ENCODE measurements at places on chromosomes 5 and 9.

GRCh38 chr9:12739014-12739652 is 35.7 kb upstream of the LURAP1L start:
- DNase-seq = no peak
- H3K27me3 ChIP-seq = no peaks in the 10 kb centered on the region
- H3K4me3 ChIP-seq = no peak overlapping the region

- no peaks in the 10 kb centered on the region for H3K4me1 ChIP-seq
- no peaks in the 10 kb centered on the region for H3K27me3 ChIP-seq
- no peaks in the 10 kb centered on the region for H3K36me3 ChIP-seq
- no peak overlapping the region for H3K27ac ChIP-seq
- no peak overlapping the region for H3K4me3 ChIP-seq
Observed at GRCh38 chr5:52864371-52864770, 76.7 kb downstream of the ITGA1 start.

DNA sequence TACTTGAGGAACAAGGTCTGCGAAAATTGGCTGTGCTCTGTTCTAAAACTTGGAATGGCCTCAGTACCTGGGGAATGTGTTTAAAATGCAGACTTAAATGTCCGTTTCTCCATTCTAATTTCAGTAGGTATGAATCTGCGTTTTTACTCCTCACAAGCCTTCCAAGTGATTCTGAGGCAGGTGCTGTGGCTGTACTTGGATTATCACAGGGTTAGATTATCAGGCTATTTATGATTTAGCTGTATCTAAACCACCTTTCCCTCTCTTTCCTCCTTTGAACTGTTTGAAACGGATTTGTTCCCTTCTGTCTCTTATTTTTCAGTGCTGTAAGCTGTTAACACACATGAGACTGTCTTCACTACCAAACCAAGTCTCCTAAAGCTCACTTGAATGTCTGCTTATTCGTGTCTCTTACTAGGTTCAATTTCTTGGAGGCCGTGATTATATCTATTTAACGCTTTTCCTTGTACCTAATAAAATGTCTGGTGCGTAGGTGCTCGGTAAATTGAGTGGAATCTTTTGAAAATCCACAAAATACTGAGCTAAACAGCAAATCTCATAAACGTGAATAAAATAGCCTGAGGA is 714 bp upstream of the CETN3 start:
- H3K4me3 ChIP-seq = peak overlapping the region; percentile 66
- H3K4me1 ChIP-seq = no peaks in the 10 kb centered on the region
- no peaks in the 10 kb centered on the region for H3K27me3 ChIP-seq
- H3K36me3 ChIP-seq = no peaks in the 10 kb centered on the region
- no peak overlapping the region for H3K27ac ChIP-seq

- H3K4me1 ChIP-seq = no peaks in the 10 kb centered on the region
- no peak overlapping the region for H3K27ac ChIP-seq
- peaks cover 3% of the 10 kb centered on the region for H3K36me3 ChIP-seq
- no peak for DNase-seq
Observed at GRCh38 chr5:131436081-131436480, 172.2 kb downstream of the CDC42SE2 start.

DNA sequence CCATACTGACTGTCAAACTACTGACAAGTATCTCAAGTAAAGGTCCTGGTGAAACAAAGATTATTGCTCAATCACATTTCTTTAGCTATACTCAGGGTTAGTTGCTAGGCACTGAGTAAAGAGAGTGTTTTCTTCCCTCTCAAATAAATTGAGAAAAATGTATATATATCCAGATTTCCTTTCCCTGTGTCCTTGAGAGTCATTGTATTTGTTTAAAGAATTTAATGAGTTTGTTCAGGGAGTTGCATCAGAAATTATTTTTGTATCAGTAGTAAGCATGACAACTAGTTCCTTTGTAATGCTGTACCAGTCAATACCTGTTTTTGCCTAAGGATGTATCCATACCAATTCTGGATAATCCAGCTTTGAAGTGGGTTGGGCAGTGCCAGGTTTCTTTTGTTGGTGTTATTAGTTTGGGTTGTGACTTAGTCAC is 3.2 kb upstream of the ANKHD1 start:
- H3K4me1 ChIP-seq = no peaks in the 10 kb centered on the region
- no peaks in the 10 kb centered on the region for H3K36me3 ChIP-seq
- H3K27ac ChIP-seq = no peak overlapping the region
- no peak overlapping the region for H3K4me3 ChIP-seq
- H3K27me3 ChIP-seq = no peaks in the 10 kb centered on the region

- H3K36me3 ChIP-seq = no peaks in the 10 kb centered on the region
- no peak overlapping the region for H3K27ac ChIP-seq
- peaks cover 1% of the 10 kb centered on the region for H3K4me1 ChIP-seq
- DNase-seq = no peak
- no peak overlapping the region for H3K4me3 ChIP-seq
- H3K27me3 ChIP-seq = no peaks in the 10 kb centered on the region
Observed at GRCh38 chr5:58913406-58913990, 330.6 kb downstream of the RAB3C start.

DNA sequence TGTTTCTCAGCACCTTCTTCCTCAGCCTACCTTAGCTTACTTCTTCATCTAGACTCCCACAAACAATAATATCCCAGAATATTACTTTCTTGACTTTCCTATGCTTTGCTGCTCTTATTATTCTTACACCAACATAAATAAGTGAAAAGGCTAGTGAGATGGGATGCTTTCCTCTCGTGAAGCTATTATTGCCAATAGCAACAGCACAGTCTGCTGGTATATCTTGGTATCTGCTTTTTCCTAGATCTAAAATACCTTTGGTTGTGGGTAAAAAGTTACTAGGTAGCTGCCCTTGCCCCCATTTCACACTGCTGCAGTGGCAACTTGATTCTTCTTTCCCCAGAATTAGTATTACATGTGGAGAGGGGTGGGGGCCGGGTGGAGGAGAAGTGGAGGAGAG is 26.1 kb upstream of the GLIPR2 start:
- H3K27me3 ChIP-seq = no peaks in the 10 kb centered on the region
- no peaks in the 10 kb centered on the region for H3K4me1 ChIP-seq
- H3K27ac ChIP-seq = no peak overlapping the region
- DNase-seq = no peak
- no peak overlapping the region for H3K4me3 ChIP-seq
- H3K36me3 ChIP-seq = no peaks in the 10 kb centered on the region

DNA sequence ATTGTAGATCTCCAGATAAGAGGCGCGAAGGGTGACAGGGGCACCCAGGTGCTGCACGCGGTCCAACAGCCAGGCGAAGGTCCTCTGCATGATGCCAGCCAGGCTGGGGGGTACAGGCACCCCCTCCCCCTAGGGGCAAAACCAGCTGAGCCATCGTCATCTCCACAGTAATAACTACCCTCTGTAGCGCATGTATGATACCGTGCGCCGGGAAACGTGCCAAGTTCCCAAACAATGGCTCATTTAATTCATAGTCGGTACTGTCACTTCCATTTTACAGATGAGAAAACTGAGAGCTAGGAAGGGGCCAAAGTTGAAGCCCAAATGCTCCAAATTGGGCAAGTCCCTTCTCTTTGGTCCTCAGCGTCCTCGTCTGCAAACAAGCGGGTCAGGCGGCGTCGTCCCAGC is 1.5 kb downstream of the KIF12 start:
- H3K27me3 ChIP-seq = peaks cover 6% of the 10 kb centered on the region
- no peak overlapping the region for H3K27ac ChIP-seq
- peaks cover 4% of the 10 kb centered on the region for H3K4me1 ChIP-seq
- H3K4me3 ChIP-seq = peak overlapping the region; percentile 62
